Cardiac muscle cell (in vitro differentiated cells and primary cell): ENCODE measurements at places on chromosomes 5 and 9. TPM values are rescaled to one million over a fixed set of nuclear protein-coding genes. Genes with fewer than 3 reads are reported as not detected.

The NIPAL4 gene
- total RNA-seq: 0.18 and 0.36 TPM in 2 replicates

The CMBL gene
- 1.3 TPM in 2 replicates for total RNA-seq

The KCNV2 gene
- not detected in 2 replicates for total RNA-seq

The PCDH12 gene
- total RNA-seq: 0.28 and 0.57 TPM in 2 replicates

The N4BP3 gene
- total RNA-seq: 11.6 and 13.7 TPM in 2 replicates

The STC2 gene
- total RNA-seq: 83.4 and 138 TPM in 2 replicates

The LPCAT1 gene
- total RNA-seq: 48.5 and 57.3 TPM in 2 replicates

The TTC16 gene
- 0.06 TPM in 1 of 2 replicates, not detected in the other for total RNA-seq

The CEL gene
- 1.1 and 1.6 TPM in 2 replicates for total RNA-seq

The PFN3 gene
- not detected in 2 replicates for total RNA-seq

The ARL14EPL gene
- total RNA-seq: not detected in 2 replicates

The SNCAIP gene
- total RNA-seq: 14.1 and 14.5 TPM in 2 replicates
